ENCODE measurements at places on chromosomes 13 and 19.
A peak's percentile ranks its signal among the peaks of the same experiment; 100 is the strongest.

GRCh38 chr13:47114030-47114429, 217.2 kb upstream of the HTR2A start:
- DNase-seq = no peak

GRCh38 chr13:65725006-65725405, 1505.1 kb downstream of the PCDH9 start:
- no peak for DNase-seq

GRCh38 chr13:34046457-34046856, 228.5 kb downstream of the RFC3 start:
- DNase-seq = no peak

DNA sequence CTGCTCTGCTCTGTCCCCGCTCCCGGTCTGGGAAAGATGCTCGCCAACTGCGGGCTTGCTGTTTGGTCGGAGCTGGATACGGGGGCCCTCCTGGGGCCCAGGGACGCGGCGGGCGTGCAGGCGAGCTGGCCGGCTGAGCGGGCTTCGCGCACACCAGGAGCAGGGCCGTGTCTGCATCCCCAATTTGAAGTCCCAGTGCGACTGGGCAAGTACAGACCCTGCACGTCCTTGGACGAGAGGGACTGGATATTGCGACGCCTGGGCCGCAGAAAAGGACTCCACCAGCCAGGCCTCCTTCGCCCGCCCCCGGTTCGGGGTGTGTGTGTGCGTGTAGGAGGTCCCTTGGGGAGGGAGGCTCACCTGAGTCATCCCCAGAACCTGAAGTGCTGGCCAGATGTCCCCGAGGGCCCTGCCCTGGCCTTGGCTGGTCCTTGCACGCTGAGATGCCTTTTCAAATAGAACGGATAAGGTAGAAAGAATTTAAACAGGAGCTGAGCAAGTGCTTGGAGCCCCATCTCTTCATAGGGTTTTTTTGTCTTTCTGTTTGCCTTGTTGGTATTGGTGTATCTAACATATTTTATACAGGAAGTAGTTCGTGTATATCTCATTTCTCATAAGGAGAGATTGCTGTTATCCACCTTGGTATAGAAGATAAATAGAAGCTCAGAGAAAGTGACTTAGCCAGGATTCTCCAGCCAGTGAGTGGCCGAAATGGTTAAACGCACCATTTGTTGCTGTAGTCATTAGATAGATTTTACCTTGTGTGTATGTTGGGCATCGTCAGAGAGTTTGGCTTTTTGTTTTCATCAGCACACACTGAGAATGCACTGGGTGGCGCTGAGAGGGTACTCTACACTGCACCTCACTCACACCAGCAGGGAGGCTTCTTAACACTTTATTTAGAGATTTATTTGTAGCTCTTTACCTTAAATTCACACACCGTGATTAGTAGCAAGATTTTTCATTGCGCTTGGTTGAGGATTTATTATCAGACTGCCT, 1.1 kb downstream of the NAXD start:
- DNase-seq = no peak

DNA sequence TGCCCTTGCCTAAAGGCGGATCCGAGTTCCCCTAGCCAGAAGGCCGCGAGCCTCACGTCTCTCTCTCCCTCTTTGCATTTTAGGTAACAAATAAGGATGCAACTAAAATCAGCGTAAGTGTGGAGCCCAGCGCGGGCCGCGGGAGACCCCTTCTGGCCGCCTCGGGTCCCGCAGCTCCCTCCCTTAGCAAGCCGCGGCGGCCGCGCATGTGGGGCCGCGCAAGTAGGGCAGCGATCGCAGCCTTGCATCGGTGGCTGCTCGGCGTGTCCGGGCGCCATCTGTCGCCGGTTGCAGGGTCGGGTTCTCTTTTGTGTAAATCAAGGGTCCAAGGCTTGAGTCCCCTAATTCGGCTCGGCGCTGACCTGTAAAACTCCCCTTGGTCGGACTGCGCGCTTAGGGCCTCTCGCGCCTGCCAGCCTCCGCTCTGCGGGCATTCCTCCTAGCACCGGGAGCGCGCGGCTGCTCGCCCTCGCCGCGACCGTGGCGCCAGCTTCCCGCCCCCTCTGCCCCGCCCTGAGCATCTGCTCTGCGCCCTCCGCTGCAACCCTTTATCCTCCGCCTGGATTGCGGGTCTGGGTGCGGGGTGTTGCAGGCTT, 2.7 kb downstream of the VSTM2B start:
- peak; percentile 92 for DNase-seq

GRCh38 chr13:97448503-97449251, 14.7 kb downstream of the RAP2A start:
- DNase-seq = no peak

GRCh38 chr13:40063703-40064102, 408.2 kb downstream of the COG6 start:
- DNase-seq = no peak

DNA sequence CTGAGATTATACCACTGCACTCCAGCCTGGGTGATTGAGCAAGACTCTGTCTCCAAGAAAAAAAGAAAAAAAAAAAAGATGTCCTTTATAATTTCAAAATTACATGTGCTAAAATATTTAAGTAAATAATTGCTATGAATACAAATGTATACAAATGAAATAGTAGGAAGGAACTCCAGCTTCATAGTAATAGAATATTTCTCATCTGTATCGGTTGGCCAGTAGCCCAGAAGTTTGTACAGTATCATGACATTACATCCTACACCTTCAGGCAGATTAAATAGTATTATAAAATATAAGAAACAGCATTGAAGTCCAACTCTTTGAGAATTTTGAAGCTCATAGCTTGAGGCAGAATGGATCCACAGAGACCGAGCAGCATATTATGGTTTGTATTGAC, 36.5 kb upstream of the CLDN10 start:
- DNase-seq = no peak

DNA sequence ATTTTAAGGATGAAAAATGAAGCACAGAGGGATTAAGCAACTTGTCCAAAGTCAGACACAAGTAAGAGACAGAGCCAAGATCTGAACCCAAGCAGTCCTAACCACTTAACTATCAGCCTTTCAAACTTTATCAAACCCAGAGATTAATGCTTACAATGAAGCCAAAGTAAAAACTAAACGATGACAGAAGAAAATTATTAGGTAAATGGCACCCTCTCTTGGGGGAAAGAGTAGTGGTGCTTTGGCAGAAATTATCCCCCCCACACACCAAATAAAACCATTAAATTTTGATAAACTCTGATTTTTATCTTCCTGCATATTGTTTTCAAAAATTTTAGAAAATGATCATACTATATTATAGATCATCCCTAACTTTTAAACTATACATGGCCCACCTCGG, 329.2 kb downstream of the SLC7A1 start:
- no peak for DNase-seq

- DNase-seq = no peak
Observed at GRCh38 chr19:55041244-55041626, 3.2 kb upstream of the GP6 start.

DNA sequence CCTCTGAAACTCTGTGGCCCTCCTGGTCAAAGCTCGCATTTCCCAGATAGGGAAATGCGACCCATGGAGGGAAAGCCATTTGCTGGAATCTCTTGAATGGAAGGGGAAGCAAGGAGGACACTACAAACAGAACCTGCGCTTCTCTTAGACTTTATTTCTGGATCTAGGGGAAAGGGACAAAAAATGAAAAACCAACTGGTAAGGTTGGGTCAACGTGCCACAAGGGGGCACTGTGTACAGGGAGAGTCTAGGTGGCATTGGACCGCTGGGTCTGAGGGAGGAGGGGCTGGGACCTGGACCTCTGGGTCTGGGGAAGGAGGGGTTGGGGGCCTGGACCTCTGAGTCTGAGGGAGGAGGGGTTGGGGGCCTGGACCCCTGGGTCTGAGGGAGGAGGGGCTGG, 5.0 kb downstream of the KLK4 start:
- peak; percentile 41 for DNase-seq

GRCh38 chr13:112145551-112146360, 78.8 kb downstream of the SOX1 start:
- DNase-seq = no peak

GRCh38 chr13:49877629-49878218, 58.4 kb downstream of the SPRYD7 start:
- DNase-seq = no peak

GRCh38 chr19:43408043-43408442, 6.6 kb upstream of the TEX101 start:
- DNase-seq = no peak

DNA sequence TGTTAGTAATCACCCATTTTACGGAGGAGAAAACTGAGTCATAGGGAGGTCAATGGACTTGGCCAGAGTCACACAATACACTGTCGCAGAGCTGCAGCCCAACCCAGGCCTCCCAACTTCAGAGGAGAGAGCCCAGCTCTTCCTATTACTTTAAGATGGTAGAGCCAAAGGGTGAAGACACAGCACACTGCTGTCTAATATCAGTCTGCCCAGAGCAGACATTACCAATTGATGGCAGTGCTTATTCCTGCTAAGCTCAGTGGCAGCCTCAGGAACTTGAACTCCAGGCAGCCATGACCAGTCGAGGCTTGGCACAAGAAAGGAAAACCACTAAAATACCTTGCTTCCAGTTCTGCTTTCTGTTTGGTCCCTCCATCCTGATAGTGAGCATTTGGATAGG, 18.4 kb downstream of the TMEM150B start:
- no peak for DNase-seq

DNA sequence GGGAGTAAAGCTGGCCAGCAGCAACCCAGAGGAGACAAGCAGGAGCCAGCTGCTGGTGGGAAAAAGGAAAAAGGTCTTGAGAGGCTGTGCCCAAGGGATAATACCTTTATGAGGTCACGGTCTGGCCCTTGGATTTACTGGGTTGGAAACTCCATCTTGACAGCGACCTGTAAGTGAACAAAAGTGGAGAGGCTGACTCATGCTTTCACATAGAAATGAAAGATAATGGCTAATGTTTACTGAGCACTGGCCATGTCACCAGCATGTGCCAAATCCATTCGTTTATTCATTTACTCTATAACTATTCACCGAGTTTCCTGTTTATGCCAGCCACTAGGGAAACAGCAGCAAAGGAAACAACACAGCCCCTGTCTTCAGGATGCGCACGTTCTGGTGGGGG, 4.7 kb downstream of the VRK3 start:
- DNase-seq = no peak

DNA sequence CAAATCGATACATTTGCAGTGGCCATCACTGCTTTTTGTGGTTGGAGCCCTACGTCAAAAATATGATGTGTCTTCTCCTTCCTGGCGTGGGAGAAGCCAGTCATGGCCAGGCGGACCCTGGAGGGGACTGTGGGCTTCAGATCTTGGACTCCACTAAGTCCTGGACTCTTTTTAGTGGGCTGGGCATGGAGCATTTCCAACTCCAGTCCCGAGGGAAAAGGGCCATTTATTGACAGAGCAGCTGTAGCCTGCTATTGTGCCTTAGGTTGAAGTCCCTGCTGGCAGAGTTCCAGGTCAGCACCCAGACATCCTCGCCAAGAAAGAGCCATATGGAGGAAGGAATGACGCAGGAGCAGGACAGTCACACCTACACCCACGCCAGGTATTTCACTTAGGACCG, 179.2 kb upstream of the ZNF507 start:
- no peak for DNase-seq

GRCh38 chr19:34298891-34299520, 44.7 kb downstream of the GARRE1 start:
- DNase-seq = no peak

DNA sequence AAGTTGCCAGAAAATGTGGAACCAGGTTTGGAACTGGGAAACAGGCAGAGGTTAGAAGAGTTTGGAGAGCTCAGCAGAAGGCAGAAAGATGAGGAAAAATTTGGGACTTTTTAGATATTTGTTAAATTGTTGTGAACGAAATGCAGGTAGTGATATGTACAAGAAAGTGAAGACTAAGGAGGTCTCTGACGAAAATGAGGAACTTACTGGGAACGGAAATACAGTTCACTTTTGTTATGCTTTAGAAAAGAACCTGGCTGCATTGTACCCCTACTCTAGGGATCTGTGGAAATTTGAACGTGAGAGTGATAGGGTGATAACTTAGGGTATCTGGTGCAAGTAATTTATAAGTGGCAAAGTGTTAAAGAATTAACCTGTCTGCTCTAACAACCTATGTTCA, 632.4 kb downstream of the SLITRK5 start:
- no peak for DNase-seq

DNA sequence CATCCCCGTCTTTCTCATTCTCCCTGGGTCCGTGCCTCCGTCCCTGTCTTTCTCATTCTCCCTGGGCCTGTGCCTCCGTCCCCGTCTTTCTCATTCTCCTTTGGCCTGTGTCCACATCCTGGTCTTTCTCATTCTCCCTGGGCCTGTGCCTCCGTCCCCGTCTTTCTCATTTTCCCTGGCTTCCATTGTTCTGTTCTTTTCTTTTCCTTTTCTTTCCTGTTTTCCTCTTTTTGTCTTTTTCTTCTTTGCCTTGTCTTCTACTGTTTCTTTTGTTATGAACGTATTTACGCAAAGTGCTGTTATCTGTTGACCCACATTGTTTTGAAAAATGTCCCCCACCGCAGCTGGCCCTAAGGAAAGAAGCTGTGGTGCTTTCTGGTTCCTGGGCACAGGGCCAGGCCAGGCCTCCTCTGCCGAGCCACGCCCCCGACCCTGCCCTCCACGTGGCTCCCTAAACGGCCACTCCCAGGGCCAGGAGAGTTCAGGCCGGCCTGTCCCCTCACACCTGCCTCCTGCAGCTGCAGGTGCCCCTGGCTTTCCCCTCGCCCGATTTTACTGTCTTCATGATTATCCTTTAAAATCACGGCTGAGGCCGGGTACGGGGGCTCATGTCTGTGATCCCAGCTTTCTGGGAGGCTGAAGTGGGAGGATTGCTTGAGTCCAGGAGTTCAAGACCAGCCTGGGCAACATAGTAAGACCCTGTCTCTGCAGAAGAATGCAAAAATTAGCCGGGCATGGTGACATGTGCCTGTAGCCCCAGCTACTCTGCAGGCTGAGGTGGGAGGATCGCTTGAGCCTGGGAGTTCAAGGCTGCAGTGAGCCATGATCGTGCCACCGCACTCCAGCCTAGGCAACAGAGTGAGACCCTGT, 14.0 kb upstream of the TMPRSS9 start:
- DNase-seq = no peak

- no peak for DNase-seq
Observed at GRCh38 chr19:46491975-46492682, 3.5 kb downstream of the PNMA8B start.

DNA sequence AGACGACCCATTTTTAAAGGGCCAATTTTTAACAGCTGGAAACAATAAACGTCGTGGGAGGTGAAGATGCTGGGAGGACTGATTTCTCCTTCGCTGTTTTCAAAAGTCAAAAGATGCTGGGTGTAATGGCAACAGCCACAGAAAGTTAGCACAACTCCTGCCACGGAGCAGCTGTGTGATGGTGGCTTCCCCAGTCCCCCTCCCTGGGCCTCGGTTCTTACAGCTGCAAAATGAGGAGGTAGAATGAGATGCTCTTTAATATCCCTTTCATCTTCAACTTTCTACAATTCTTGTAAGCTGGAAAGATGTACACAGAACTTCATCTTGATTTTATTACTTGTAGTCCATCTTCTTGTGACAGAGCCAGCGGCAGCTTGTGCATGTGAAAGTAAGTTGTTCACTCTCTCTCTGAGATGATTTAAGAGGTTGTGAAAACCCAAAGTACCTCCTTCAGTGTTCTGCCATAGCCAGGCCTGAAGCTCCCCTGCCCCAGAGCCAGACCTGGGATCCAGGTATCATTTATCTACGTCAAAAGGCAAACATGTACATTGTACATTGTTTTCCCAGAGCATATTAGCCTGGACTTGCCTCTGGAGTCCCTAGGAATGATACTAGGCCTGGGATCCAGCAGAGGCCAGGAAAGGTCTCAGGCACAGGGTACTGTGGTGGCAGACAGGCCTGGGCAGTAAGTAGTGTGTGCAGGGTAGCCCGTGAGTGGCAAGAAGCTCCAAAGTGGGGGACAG, 3.4 kb upstream of the UBE2L5 start:
- no peak for DNase-seq

GRCh38 chr19:11552666-11553372, 6.2 kb downstream of the ELOF1 start:
- no peak for DNase-seq

GRCh38 chr13:106036870-106037269, 498.6 kb downstream of the EFNB2 start:
- DNase-seq = no peak

All from GM12891 (cell line).